ENCODE measurements at places on chromosomes 7 and 10.

- no peak for DNase-seq
Observed at GRCh38 chr10:76479103-76479790, 1047.8 kb downstream of the LRMDA start.

- no peak for DNase-seq
Observed at GRCh38 chr7:126838194-126838593, 414.5 kb downstream of the GRM8 start.

GRCh38 chr10:131831561-131831960 is 69.2 kb upstream of the PPP2R2D start:
- DNase-seq: no peak

GRCh38 chr7:135328053-135328452 is 94.4 kb downstream of the STRA8 start:
- DNase-seq: no peak

DNA sequence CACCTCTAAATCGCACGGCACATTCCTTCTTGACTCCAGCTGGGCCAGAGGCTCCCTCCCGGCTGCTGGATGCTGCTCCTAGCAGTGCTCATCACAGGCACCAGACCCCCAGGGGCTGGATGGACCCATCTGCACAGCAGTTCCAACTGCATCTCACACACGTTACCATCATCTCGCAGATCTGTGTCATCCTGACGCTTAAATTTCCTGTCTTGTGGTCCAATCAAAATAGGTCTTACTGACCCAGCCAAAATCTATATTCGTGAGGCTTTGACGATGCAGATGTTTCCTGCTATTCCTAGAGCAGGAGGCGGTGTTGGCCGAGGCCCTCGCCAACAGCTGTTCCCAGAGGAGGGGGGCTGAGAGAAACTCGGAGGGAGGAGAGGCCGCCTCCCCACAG is 108.0 kb downstream of the MKI67 start:
- DNase-seq: no peak

DNA sequence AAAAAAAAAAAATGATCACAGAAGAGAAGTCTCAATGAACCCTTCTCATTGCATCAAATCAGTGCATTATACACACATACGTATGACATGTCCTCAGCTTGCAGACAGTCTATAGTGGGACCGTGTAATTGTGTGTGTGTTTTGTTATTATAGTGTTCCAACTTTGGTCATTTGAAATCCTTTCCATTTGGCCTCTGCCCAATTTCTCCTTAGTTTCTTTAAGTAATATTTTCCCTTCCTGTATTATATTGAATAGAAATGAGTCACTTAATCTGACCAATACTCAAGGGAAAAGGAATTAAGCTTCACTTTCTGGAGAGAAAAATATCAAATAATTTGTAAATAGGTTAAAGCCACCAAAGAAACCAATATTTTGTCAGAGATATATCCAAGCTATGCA is 415.5 kb upstream of the SORCS1 start:
- no peak for DNase-seq

- DNase-seq: no peak
Observed at GRCh38 chr7:111486472-111487142, 75.7 kb downstream of the IMMP2L start.

DNA sequence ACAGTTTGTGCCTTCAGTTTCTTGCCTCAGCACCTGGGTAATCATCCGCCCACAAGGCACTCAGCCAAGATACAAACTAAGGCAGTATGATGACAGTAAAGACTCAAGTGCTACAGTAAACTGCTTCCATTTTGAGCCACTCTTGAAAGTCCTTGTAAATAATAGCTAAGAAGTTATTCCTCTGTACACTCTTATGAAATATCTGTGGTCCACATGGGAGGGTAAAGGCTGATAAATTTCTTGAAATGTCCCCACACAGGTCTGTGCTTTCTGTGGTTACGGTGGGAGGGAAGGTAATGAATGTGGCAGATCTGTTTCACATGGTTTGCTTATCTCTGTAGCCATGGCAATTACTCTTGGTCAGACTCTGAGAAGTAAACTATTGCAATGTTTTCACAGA is 551.0 kb upstream of the ZWINT start:
- DNase-seq: no peak

DNA sequence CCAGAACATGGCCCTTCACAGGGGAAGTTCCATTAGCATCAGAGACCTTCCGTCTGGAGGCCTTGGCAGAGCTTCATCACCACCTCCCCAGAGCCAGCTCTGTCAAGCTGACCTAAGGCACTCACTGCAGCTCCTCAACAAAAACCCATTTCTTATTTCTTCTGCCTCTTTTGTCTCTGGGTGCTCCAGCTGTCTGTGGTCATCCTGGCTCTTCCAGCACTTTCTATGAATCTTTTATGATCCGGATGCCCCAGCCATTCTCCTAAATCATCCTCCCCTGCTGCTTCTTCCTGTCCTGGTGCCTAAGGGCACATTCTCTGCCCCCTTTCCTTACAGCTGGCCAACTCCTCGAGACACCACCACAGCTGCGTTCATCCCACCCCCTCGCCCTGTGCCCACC is 171.7 kb upstream of the INSYN2A start:
- DNase-seq: no peak

DNA sequence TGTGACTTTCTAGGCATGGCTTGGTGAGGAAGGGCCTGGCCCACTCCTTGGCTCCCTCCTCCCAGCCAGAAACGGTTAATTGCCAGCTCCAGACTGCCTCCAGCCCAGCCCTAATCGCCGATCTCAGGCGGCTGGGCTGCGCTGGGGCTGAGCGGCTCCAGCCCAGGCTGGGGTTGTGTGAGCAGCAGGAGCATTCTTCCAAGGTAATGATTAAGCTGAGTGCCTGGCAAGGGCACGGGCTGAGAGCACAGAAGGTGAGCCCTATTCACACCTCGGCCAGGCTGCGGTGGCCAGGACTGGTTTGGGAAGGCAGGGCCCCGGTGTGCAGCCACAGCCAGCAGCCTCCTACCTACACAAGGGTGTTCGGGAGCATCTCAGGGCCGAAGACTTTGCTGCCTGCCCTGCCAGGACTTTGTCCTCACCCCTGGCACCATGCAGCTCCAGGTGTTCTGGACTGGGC is at the start of gene TMEM72:
Gene TMEM72 (plus strand): TSS at position 257 of the 460 bp plus-strand sequence. CDS start 176 bp downstream, at position 433.
- DNase-seq: no peak

GRCh38 chr7:138878051-138878450 is 80.1 kb upstream of the ATP6V0A4 start:
- no peak for DNase-seq

DNA sequence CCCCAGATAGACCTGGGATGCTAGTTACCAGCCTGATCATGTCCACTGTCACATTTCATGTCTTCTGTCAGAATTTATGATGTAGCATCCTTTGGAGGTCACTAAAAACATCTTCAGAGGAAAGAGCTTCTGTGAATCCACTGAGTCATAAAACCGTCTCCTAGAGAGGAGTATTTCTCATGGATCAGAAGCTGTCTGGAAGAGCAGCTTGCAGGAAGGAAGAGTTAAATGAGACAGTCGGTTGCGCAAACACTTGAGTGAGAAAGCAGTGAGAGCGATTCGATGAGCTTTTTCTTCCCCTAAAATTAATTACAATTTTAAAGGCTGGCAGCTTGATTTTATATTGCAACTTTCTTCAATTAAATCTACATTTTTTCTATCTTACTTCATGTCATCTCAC is 47.2 kb upstream of the WDR11 start:
- DNase-seq: no peak

- DNase-seq: no peak
Observed at GRCh38 chr7:36967387-36967786, 243.1 kb upstream of the AOAH start.

DNA sequence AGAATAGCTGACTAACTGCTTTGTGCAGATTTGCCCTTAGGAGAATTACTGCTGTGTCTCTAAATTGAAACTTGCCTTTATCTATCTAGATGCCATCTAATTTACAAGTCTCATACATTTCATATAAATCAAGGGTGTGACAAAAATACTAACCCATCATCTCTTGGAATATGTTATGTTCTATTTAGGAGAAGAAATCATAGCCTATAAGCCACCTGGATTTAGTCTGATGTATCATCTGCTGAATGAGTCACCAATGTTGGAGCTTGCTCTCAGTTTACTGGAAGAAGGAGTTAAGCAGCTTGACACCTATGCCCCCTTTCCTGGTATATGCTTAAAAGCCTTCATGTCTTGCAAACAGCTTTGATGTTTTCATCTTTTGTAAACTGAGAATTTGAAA is 43.5 kb downstream of the NUP205 start:
- DNase-seq: no peak

DNA sequence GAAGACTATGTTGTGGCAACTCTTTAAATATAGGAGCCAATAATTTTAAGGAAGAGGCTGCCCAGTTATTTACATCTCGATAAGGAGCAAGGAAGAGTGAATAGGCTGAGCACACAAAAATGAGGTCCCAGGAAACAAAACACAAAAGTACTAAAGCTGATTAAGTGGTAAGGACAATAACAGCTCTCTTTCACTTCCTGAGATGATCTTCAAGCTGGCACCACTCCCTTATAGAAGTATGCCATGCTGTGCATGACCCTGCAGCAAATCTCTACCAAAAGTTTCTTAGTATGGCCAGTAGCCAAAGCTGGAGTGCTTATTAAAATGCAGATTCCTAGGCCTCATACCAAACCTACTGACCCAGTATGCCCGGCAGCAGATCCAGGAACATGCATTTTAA is 39.7 kb downstream of the CADPS2 start:
- DNase-seq: no peak
